ENCODE measurements at places on chromosomes 1 and 21. TPM values are rescaled to one million over a fixed set of nuclear protein-coding genes. Genes with fewer than 3 reads are reported as not detected.

DNA sequence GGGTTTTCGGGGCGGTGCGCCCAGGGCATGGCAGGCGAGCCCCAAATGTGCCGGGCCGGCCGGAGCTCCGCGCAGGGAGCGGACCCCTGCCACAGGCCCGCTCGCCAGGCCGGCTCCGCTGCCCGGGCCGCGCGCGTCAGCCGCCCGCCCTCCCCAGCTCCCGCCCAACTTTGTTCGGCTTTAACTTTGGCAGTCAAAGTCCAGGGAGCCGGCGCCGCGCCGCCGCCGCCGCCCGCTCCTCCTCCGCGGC is 488 bp downstream of the SLC35D1 start:
- no peak for DNase-seq

- DNase-seq, result no peak
Observed at GRCh38 chr1:88910401-88910800, 19.0 kb upstream of the GTF2B start.

DNA sequence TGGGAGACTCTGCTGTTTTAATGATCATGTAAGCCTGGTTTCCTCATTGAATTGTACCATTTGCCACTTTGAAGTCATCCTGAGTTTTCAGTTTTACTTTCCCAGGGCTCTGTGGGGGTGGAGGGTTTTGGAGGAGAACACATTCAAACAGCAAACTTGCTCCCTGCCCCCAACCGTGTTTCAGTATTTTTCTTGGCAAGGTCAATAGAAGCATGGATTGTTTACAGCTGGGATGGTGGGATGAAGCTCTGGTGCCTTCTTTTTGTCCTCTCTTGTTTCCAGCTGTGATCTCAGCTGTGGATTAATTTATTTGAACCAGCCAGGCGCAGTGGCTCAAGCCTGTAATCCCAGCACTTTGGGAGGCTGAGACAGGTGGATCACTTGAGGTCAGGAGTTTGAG is 54.3 kb upstream of the SERBP1 start:
- no peak for DNase-seq

GRCh38 chr21:43974791-43975468 is 37.2 kb upstream of the TRAPPC10 start:
- no peak for DNase-seq

- DNase-seq, result no peak
Observed at GRCh38 chr1:157600236-157600635, 2.4 kb upstream of the FCRL4 start.

- DNase-seq, result no peak
Observed at GRCh38 chr1:162682013-162682419, 49.8 kb downstream of the DDR2 start.

- no peak for DNase-seq
Observed at GRCh38 chr1:31647106-31647505, 2.4 kb upstream of the PEF1 start.

- no peak for DNase-seq
Observed at GRCh38 chr1:244154872-244155531, 103.9 kb downstream of the ZBTB18 start.

GRCh38 chr21:34198231-34199120 is 125.1 kb downstream of the MRPS6 start:
- no peak for DNase-seq

DNA sequence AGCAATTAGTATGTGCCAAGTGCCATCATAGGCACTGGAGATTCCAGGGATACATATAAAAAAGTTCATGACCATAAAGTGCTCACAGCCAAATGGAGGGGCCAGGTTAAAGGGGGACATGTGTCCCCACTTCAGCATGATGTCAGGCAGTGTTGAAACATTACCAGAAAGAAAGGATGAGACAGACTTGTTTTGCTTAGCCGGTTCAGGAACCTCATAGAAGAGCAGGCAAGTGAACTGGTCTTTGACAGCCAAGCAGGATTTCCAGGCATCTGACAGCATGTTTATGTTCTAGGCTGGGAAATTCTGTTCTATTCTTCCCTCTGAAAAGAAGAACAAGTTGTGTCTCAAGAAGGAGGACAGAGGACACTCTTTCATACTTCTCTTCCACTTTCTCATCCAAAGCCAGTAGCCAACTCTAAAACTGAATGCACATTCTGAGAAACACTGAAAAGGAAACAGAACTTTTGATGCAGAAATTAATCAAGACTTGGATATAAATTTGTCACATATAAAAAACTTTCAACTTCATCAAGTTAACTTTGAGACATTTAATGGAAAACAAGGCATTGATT is 39.7 kb downstream of the GLUL start:
- no peak for DNase-seq

- DNase-seq, result no peak
Observed at GRCh38 chr1:39001516-39002421, 10.7 kb downstream of the AKIRIN1 start.

DNA sequence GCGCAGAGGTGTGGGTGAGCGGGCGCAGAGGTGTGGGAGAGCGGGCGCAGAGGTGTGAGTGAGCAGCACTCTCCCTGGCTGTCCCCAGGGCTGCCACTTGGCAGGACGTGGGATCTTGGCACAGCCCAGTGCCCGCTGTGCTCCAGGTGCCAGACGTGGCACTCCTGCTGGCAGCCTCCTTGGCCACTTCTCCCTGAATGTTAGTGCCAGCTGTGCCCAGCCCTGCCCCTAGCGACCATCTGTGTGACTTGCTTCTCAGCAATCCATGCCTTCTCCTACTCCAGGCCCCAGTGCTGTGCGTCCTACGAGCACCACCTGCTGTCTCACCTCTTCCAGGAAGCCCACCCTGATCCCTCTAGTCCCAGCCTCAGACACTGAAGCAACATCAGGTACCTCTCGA is 30.5 kb downstream of the KRTAP10-1 start:
- DNase-seq, result no peak

GRCh38 chr1:94602316-94602715 is 60.8 kb upstream of the F3 start:
- no peak for DNase-seq

Gene LEMD1
- total RNA-seq, result not detected

Gene FLG2
- not detected for total RNA-seq

Gene RGS4
- total RNA-seq, result 280 TPM

Gene RHOC
- total RNA-seq, result 919 TPM

Gene FAM72B
- 6.9 TPM for total RNA-seq

Gene NHLH2
- total RNA-seq, result not detected

Gene CHAF1B
- 8.2 TPM for total RNA-seq

Gene ZFP69
- total RNA-seq, result 2.8 TPM

All from pulmonary artery endothelial cell (primary cell).